ENCODE measurements at places on chromosomes 12 and 14.

GRCh38 chr12:53618275-53618674, 7.9 kb downstream of the ATF7 start:
- no peak for DNase-seq

GRCh38 chr14:24430143-24430681, 458 bp downstream of the KHNYN start:
- peak; percentile 30 for DNase-seq

- DNase-seq, result no peak
These were observed 273.6 kb downstream of the SUDS3 start for GRCh38 chr12:118649765-118650585.

DNA sequence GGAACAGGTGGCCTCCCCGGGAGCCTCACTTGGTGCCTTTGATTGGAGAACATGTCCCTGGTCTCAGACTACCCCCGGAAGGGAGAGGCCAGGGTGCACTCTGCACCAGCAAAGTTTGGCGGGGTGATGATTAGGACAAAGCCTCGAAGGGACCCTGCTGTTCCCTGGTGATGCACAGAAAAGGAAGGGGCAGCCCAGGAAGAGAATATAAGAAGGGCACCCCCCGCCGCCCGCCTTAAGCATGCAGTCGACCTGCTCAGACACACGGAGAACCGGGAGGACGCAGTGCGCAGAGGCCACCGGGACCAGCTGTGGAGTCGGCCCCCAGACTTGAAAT, 6.9 kb downstream of the SCARB1 start:
- DNase-seq, result no peak

DNA sequence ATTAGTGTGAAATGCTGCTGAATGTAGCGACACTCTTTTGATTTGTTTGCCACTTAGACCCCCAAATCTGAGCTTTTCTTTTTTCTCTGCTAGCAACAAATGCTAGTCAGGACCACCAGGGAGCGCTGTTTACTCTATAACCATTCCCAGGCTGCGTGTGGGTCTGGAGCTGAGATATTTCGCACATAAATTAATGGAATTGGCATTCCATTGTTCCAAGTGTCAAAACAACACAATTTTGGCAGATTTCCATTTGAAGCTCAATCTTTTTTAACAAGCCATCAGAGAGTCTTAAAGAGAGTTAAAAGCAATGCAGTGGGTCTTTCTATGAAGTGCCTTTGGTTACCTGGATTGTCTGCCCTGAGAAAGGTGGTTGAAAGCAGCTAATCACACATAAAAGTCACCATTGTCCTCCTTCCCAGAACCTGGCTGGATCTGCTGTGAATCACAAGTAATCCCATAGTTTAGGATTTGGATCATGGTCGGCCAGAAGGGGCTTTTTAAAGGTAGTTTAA, 7.4 kb upstream of the TMEM132C start:
- peak; percentile 74 for DNase-seq

GRCh38 chr12:76768576-76768975, 4.7 kb downstream of the ZDHHC17 start:
- no peak for DNase-seq

DNA sequence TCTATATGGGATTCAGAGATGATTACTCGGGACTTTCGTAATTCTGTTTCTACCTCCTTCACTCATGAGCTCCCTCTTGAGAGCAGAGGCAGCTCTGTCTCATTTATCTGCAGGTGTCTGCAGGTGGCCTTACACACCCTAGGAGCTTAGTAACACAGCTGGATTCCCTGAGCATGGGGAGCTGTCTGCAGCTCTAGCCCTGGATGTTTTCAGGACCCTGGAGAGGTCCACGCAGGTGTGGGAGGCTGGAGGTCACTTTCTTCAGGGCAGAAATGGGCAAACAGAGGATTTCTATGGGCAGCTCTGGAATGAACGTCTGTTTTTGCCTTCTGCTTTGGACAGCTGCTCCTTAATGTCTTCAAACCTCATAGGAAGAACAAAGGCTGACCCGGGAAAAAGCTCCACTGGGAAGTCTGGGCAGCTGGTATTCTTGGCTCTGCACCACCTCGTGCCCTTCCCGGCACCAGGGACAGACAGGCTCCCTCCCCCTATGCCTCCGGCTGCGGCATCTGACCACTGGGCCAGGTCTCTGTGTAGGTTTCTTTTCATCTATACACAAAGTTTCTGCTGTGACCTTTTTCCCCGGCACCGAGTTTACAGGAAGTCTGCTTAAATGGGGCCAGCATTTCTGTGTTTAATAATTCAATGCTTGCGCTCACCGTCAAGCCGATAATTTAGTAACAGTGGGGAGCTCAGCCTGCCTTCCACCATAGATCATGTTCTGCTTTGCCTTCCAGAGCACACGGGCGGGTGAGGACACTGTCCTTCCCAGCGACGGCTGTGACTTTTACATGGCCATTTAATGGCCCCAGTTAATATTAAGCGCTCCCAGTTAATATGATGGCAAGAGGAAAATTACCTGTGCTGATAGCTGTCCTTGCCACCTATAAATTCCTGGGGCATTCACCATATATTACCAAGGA, 320.2 kb upstream of the SFSWAP start:
- DNase-seq, result peak; percentile 11

GRCh38 chr12:4553943-4554342, 8.1 kb upstream of the DYRK4 start:
- DNase-seq, result no peak

- DNase-seq, result no peak
These were observed 75.4 kb downstream of the FUT8 start for GRCh38 chr14:65487783-65488494.

DNA sequence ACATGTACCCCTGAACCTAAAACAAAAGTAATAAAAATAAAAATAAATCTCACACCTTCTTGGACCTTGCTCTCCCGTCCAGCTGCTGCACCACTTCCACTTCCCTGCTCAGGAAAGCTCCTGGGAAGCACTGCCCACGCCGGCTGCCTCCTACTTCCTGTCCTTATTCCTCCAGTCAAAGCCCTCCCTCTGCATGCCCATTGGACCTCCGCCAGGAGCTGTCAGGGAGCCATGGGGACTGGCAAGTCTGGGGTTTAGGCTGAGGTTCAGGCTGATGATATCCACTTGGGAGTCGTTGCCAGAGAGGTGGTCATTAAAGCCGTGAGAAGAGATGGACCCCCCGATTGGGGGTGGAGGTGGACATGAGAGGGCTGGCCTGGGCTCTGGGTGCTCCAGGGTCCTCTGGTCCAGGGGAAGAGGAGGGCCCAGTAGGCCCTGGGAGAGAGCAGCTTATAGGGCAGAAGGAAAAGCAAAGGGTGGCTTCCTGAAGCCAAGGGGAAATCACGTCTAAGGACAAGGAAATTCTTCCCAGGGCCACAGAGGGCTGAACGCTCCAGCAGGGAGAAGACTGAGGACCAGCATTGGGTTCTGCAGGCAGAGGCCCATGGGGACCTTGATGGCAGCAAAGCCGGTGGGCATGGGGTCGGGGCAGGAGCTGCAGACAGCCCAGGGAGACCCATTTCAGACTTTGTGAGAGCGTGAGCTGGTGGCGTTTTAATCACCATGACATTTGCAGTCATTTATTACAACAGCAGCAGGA, 78.7 kb downstream of the FZD10 start:
- no peak for DNase-seq

DNA sequence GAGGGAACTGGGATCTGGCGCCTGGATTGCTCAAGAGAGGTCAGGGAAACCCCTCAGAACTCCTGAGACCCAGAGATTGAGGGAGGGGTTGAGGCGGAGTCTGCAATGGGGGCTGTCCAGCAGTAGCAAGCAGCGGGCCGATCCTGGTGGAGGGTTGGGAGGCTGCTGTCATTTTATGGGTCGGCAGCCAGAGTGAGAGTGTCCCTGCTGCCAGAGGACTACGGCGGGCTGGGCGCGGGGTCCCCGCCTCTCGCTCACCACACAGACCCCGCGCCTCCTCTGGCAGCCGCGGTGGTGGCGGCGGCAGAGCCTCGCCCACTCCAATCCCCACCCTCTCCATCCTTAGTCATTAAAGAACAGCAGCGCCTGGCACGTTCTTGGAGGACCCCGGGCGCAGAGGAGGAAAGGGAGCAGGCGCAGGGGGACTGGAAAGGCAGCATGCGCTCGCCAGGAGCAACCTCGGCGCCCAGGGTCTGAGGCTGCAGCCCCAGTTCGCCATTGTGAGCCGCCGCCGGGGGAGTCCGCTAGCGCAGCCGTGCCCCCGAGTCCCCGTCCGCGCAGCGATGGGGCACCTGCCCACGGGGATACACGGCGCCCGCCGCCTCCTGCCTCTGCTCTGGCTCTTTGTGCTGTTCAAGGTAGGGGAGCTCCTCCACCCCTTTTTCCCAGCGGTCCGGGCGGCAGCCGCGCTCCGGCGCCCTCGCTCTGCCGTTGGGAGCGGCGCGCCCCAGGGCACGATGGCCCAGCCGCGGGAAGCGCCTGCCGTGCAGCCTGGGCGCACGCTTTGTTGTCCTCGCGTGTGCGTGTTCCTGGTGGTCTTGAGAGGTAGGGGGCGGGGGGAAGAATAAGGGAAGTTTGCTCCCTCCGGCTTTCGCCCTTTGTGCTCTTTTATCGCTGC, at the start of gene PTPRO:
Gene PTPRO, plus strand, starts transcription at position 345 of the 898 bp plus-strand sequence.
- DNase-seq, result no peak

GRCh38 chr12:107309020-107309419, 215.7 kb upstream of the CRY1 start:
- DNase-seq, result no peak

GRCh38 chr12:57487597-57488401, at the start of gene MARS1:
Gene MARS1, plus strand, starts transcription at chr12:57488068. Its CDS starts 23 bp downstream, at chr12:57488091.
- DNase-seq, result peak; percentile 98

DNA sequence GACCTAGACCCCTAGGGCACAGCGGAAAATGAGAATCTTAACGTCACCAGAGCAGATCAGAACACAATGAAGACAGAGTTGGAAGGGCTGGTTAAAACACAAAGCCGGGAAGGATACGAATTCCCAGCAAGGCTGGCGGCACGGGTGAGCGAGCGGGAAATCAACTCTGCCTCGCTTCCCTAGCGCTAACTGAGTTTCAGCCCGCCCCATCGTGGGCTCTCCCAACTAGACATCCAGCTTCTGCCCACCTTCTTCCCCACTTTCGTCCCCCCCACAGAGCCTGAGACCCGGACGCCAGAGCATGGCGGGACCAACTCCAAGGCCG, 377 bp downstream of the CCNT1 start:
- DNase-seq, result no peak

GRCh38 chr12:10182354-10183049, 3.7 kb downstream of the TMEM52B start:
- no peak for DNase-seq

GRCh38 chr14:66493750-66494149, 7.6 kb downstream of the CCDC196 start:
- DNase-seq, result no peak

GRCh38 chr14:94517641-94518257, 8.5 kb upstream of the SERPINA12 start:
- DNase-seq, result peak; percentile 1

- no peak for DNase-seq
These were observed 12.9 kb upstream of the EPS8 start for GRCh38 chr12:15801770-15802744.

DNA sequence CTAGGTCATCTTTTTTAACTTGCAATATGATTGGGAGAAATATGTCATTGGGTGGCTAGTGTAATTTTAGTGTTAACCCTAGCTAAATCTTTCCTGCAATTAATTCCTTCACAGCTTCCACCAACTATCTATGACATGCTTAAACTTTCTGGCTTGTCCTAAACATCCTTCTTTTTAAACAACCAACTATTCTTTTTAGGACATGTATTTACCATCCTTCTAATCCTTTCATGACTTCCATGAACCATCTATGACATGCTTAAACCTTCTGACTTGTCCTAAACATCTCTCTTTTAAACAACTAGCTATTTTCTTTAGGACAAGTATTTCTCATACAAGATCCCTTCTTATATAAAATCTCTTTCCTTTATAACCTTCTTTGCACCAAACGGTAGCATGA, 179.6 kb upstream of the PDZRN4 start:
- DNase-seq, result no peak

DNA sequence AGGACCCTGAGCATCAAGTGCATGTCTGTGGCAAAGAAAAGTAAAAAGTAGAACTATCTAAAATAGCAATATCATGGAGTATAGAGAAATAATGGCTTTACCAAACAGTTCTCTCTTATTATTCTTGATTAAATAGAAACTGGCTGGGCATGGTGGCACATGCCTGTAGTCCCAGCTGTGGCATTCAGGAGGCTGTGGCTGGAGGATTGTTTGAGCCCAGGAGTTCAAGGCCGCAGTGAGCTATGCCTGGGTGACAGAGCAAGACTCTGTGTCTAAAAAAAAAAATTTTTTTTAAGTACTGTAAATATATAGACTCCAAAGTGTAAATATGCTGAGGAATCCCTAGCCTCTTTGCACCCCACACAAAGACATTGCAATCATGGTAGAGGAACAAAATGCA, 121.9 kb downstream of the KITLG start:
- DNase-seq, result no peak

DNA sequence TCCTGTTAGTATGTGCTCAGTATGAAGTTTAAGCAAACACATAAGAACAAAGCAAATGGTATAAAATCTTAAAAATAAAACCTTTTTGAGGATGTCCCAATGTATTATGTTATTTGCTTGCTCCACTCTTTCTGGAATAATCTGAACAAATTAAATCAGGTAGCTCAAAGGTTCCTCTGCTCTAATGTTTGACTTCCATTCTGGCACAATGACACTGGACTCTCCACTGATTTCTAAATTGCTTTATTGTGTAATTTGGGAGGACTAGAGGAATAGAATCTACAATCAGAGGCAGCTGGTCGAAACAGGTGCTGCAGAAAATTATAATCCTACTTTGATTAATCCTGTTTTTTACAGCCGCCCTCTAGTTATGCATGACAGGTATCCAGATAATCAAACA, 523.7 kb upstream of the FOXG1 start:
- DNase-seq, result no peak

DNA sequence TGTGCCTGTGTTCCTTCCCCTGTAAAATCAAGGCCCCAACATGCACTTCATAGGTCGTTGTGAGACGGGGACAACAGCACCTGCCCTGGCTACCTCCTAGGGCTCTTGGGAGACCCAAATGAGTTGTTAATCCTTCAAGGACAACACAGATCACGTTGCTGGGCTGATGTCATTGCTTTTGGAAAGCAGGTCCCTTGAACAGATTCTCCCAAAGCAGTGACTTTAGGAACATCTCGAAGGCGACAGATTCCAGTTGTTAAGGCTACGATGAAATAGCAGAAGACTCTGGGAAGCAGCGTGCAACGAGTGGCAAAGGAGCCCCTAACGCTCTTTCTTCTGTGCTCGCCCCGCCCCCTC, 26.2 kb upstream of the MAP1LC3B2 start:
- DNase-seq, result no peak

- peak; percentile 22 for DNase-seq
These were observed 32.1 kb upstream of the SLC38A1 start for GRCh38 chr12:46300910-46301309.

- DNase-seq, result no peak
These were observed 34.1 kb upstream of the ITPR2 start for GRCh38 chr12:26867080-26867479.

Measured in pons (tissue), 1 donor.